Left forelimb (tissue), 1 donor: ENCODE measurements at places on chromosomes 6 and 20.

- DNase-seq = no peak
Measured at GRCh38 chr6:107800564-107801164, 23.4 kb downstream of the SCML4 start.

DNA sequence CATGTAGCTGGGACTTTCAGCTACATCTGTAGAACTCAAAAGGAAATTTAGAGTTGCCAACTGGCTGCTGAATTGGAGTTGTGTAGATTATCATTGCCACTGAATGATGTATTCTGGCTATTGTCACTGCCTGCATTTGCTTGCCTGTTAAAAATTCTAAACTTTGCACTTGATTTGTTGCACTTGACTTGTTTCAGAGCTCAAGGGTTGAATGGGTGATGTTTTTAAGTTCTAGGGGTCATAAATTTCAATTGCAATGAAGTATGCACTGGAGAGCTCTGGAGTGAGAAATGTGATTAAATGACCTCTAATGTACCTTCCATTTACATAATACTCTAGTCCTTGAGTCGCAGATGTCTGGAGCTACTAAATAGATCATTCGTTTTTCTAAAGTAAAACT, 102.4 kb downstream of the TNFRSF21 start:
- DNase-seq = no peak

GRCh38 chr20:54646156-54646517, 170.7 kb downstream of the DOK5 start:
- DNase-seq = no peak

DNA sequence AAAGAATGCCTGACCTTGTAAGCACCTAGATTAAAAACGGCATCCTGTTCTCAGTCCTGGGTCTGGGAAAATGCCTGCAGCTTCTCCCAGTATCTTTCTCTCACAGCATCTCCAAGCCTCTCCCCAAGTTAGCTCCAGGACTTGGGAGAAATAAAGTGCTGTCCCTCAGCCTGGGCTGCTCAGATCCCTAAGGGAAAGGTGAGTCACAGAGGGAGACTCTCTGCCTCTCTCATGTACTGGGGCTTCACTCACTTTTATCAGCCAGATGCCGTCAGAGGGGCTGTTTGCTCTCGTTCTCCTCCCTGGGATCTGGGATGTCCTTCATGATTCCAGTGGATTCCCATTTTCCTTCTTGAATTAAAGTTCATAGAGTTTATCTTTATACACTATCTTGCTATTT, 293.6 kb downstream of the COL12A1 start:
- no peak for DNase-seq

GRCh38 chr20:6590891-6591637, 176.4 kb upstream of the BMP2 start:
- DNase-seq = no peak

- DNase-seq = no peak
Measured at GRCh38 chr6:126926926-126927325, 191.5 kb upstream of the RSPO3 start.

DNA sequence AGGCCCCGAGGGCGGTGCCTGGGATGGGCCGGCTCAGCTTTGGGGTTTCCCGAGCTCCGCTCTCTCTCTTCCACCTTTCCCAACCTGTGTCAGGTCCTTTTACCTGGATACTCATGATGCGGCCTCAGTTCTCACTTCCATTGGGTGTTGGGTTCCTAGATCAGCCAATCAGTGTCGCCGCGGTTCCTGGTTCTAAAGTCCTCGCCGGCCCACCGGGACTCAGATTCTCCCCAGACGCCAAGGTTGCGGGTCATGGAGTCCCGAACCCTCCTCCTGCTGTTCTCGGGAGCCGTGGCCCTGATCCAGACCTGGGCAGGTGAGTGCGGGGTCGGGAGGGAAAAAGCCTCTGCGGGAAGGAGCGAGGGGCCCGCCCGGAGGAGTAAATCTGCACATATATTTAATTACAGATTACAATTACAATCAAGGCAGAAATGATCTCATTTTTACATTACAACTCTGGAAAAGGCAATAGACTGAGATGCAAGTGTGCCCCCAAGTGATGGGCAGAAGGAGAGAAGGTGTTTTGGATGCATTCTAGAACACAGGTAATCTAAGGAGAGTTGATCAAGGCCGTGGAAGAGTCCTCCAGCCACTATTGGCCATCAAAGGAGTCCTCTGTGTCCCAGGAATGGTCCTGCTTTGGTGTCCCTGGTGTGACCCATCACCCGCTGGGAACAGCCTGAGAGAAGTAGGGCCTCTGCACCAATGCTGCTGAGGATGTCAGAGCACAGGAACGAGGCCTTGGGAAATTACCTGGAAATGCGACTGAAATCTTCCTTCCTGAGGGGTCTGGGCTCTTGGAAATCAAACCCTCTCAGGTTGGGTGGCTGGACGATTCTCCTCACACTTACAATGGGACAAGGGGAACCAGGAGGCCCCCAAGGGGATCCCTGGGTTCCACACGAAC, 34.7 kb upstream of the MICB start:
- DNase-seq = no peak

DNA sequence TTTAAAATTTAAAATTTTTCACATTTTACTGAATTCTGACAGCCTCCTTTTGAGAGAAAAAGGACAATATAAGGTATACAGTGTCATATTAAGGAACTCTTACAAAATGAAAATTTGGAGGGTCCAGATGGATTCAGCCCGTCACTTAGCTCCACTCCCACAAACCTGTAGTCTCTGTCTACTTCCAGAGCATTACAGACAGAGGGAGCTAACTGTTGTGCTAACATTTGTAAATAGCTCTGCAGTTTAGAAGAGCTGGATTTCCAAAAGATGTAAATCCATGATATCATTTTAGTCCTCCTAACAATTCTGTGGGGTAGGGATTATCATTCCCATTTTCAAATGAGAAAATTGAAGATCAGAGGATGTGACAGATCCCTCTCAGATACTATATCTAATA, 16.1 kb upstream of the SERINC3 start:
- DNase-seq = no peak

DNA sequence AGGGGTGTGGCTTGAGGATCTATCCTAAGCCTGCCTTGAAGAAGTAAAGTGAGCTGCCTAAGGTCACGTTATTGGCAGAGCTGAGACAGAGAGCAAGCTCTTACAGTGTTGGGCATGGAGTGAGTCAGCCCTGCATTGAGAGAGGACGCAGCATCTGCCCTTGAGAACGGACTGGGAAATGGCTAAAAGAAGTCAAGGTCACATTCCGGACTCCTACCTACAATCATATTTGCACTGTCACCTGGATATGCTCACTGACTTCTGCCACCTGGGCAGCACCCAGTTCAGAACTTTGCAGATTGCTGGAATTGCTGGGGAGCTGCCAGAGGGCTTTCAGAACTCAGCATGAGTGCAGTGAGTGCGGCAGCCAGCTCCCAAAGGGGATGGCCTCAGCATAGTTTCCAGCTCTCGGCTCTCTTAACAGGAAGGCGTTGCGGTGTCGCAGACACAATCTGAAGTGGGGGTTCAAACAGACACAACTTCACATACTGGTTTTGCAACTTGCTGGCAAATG, 199.3 kb upstream of the SGK1 start:
- peak; percentile 68 for DNase-seq

DNA sequence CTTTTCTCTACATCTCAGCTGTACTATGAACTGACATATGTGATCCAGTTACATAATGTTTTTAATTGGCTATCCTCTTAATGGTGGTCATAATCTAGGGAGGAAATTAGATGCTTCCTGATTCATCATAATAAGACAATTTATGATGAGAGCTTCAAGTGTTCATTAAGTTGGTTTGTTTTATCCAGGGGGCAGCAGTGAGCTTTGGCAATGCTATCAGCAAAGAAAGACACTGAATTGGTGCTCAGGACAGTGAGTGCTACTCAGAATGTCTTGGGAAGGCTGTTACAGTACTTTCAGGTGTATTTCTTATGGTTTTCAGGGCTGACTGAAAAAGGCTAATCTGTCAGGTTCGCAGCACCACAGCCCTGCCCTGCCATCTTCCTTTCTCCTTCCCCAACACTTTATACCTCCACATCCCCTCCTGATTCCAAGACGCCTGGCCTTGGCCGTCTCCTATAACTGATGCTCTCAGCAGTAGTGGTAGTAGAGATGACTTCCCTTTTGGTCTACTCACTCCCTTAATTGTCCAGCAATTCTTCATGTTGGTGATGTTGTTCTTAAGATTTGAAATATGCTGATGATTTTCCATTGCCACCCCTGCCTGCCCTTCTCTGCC, 67.0 kb upstream of the TNFAIP3 start:
- no peak for DNase-seq

DNA sequence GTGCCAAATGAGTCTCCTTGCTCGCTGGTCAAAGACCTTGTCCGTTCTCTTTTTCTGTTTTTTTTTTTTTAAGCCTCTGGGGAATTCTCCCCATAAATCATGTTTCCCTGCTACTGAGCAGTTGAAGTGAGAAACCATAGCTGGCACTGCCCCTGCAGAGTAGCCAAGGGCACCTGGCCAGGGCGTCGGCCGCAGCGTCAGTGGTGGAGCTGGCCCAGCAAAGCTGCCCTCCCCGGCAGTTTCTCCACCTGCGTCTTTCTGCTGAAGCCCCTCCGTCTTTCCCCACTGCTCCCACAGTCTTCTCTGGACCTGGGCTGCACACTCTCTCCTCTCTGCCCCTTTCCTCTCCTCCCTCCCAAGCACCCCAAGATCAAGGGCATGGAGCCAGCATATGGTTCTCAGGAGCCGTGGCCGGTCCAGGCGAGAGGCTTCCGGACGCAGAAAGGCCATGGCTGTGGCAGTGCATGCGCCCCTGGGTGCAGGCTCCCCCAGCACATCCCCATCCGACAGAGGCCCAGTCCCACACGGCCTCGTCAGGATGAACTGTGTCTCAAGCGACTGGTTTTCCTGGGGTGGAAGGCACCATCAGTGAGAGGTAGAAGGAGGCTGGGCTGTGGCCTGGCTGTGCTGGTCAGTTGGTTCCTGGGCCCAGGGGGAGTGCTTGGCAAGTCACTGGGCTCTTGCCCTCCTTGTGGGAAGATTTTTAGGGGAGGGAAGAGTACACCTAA, 218.1 kb downstream of the ERMARD start:
- peak; percentile 44 for DNase-seq

- DNase-seq = no peak
Measured at GRCh38 chr6:85464260-85464644, 14.4 kb downstream of the NT5E start.

DNA sequence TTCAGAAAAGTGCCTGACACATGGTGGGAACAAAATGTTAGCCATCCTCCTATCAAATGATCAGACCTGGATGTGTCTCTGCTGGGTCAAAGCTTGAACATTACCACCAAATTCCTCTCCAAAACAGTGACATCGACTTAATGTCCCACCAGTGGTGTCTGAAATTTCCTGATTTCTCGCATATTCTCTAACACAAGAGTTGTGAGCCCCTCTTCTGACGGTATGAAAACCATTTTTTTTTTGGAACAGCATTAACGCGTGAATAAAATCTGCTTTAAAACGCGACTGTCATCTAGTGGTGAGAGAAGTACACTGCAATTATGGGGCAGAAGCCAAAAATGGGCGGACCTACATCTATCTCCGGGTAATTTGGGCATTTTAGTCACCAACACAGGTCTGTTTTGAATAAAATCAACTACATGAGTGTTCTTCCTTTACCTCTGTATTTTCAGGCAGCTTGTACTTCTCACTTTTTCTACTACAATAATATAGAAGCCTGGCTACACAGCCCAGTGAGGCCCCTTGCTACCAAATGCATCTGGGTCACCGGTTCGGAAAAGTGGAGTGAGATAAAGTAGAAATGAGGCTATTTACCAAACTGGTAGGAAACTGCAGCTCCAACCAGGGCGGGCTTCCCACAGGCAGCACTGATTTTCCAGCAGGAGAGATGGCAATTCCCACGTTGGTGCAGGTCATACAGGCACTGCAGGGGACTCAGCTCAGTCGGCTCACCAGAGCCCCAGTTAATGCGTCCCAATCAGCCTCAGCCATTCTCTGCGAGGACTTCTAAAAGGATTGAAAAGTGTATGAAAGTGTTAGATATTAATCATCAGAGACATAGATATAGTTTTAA, 27.4 kb downstream of the MGME1 start:
- DNase-seq = no peak

GRCh38 chr6:67506352-67506751, 1128.7 kb upstream of the ADGRB3 start:
- DNase-seq = no peak

DNA sequence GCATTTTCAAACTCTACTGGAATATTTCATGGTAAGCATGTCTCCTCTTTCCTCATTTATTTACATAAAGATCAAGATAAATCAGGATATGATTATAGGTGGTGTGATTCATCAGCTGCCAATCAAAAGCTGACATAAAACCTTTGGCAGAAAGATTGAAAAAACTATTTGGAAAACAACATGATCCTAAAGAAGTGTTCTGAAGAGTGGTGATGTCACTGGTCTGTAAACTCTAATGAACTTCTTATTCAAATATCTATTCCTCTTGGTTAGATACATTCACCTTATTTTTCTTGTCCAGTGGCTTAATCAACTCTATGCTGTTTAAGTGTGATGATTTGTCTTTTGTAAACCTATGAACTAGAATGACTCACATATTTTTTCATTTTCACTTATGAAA, 535.5 kb upstream of the CITED2 start:
- DNase-seq = no peak

DNA sequence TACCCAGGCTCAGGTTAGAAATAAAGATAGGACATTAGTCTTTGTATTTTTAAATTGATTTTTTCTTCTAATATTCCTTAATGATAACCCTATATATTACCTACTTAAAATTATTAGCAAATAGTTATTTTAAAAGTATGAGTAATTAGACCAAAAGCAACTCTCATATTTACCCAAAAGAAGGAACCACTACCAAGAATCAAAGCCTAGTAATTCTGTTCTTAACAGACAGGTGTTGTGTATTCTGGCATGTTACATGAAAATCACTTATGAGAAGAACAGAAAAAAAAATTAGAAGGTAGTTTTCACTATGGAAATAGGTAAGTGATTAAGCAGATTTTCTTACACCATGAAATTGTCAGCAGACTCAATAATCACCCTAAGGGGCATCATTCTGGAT, 105.1 kb downstream of the ATG5 start:
- DNase-seq = no peak

- no peak for DNase-seq
Measured at GRCh38 chr6:123594776-123595175, 42.0 kb downstream of the TRDN start.

DNA sequence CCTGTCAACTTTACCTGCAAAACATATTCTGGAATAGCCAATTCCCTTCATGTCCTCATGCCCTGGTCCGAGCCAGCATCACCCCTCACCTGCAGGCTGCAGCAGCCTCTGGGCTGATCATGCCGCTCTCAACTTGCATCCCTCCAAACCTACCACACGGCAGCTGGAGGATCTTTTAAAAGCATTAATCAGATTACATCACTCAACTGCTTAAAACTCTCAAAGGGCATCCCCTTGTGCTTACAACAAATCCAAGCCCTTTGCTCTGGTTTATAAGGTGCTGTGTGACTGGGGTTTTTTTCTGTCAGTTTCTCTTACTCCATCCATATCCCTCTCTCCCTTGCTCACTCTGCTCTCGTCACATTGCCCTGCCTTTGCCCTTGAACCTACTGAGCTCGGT, 24.0 kb downstream of the CD40 start:
- no peak for DNase-seq

GRCh38 chr6:139159016-139159415, 24.1 kb downstream of the HECA start:
- DNase-seq = no peak

- DNase-seq = no peak
Measured at GRCh38 chr6:146904596-146904995, 299.6 kb upstream of the STXBP5 start.
